ENCODE measurements at places on chromosomes 7 and 10.

GRCh38 chr7:113285411-113285810, 167.1 kb upstream of the SMIM30 start:
- no peak for DNase-seq
- H3K27me3 ChIP-seq = peaks cover 5% of the 10 kb centered on the region
- no peak overlapping the region for H3K4me3 ChIP-seq
- H3K27ac ChIP-seq = no peak overlapping the region
- peaks cover 2% of the 10 kb centered on the region for H3K4me1 ChIP-seq
- H3K36me3 ChIP-seq = no peaks in the 10 kb centered on the region

- H3K4me3 ChIP-seq = no peak overlapping the region
- H3K36me3 ChIP-seq = no peaks in the 10 kb centered on the region
- no peak for DNase-seq
- H3K27me3 ChIP-seq = peaks cover 32% of the 10 kb centered on the region
- no peaks in the 10 kb centered on the region for H3K4me1 ChIP-seq
- no peak overlapping the region for H3K27ac ChIP-seq
Measured at GRCh38 chr10:113746217-113746957, 5.1 kb upstream of the PLEKHS1 start.

- H3K27ac ChIP-seq = no peak overlapping the region
- no peaks in the 10 kb centered on the region for H3K36me3 ChIP-seq
- H3K27me3 ChIP-seq = peaks cover 4% of the 10 kb centered on the region
- DNase-seq = no peak
- H3K4me3 ChIP-seq = no peak overlapping the region
Measured at GRCh38 chr10:71451754-71452153, 55.0 kb downstream of the CDH23 start.

DNA sequence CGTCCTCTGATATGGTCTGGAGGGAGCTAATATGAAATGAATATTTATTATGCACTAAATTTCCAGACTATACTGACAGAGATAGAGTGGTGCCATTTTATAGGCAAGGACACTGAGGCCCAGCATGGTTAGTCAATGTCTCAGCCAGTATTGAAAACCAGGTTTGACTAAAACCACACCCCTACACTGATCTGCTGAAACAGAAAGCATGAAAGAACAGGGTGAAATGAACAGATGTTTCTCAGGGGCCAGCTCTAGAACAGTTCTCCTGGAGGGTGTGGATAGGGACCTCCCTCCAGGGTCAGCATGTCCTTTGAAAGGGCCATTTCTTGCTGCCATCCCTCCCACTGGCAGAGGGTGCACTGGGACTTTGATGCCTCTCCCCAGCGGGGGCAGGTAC, 700.5 kb downstream of the GRID1 start:
- no peak overlapping the region for H3K27ac ChIP-seq
- H3K4me3 ChIP-seq = no peak overlapping the region
- no peaks in the 10 kb centered on the region for H3K27me3 ChIP-seq
- H3K4me1 ChIP-seq = no peaks in the 10 kb centered on the region

- H3K27ac ChIP-seq = no peak overlapping the region
- peaks cover 4% of the 10 kb centered on the region for H3K27me3 ChIP-seq
- H3K36me3 ChIP-seq = no peaks in the 10 kb centered on the region
Measured at GRCh38 chr10:90007226-90007625, 305.8 kb downstream of the KIF20B start.

DNA sequence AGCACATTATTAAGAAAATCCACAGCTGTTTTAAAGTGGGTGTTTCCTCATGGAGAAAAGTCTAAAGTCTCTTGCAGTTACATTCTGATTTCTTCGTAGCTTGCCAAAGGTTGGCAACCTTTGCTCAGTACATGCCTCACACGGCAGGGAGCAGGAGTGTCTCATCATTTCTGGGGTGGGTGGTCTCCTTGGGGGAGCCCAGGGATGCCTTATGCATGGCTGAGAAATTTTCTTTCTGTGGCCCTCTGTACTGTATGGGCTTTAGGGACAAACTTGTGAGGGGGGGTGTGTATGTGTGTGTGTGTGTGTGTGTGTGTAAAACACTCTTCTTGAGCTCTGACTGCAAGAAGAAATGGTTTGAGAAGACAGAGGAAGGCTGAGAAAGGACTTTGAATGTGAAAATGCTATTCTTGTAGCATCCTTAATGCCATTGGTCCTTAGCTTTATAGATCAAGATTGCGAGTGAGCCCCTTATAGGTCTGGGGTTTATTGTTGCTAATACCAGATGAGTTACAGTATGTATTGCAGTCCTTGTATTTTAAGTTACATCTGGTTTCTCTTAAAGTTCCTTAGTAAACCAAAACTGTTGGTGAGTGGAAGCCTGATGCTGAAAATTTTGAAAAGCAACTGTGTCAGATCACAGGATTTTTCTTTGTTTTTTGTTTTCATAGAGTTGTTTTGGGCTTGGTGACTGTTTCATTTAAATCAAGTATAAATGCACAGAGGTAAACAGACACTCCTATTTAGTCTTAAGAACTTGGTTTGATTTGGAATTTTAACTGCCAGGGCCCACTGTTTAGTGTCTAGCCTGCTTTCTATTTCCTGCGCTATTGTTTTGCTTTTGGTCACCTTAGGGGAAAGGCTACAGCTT, 242.0 kb downstream of the BICC1 start:
- no peak overlapping the region for H3K27ac ChIP-seq
- no peaks in the 10 kb centered on the region for H3K36me3 ChIP-seq
- no peak for DNase-seq
- no peaks in the 10 kb centered on the region for H3K4me1 ChIP-seq
- H3K27me3 ChIP-seq = peaks cover 4% of the 10 kb centered on the region
- no peak overlapping the region for H3K4me3 ChIP-seq

DNA sequence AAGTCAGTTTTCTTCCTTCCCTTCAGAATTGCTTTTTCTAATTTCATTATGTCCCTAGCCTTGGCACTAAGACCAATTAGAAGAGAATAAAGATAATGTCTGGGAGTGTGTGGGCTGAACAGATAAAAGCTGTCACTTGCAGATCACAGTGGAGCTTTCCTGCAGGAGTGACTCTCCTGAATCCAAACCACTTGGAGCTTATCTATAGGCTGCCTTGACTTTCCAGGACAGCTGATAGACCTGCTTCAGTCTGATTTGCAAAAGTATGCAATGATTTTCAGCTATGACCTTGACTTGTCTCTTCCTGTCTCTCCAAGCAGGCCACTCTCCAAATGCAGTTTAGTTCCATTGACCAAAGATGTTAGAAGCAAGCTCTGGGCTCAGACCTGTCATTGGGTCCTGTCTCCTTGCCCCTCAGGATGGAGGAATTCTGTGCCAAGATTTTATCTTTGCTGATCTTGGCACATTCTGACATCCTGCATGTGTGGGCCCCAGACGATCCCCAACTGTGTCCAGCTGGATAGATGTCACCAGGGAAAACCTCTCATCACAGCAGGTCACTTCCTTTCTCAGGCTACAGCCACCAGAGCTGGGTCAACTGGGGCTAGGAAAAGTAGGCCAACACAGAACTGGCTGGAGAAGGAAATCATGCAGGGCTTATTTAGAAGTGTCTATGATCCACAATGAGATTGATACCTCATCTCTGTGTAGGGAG, 120.9 kb upstream of the ZNF438 start:
- no peak for DNase-seq
- H3K27ac ChIP-seq = no peak overlapping the region
- H3K36me3 ChIP-seq = no peaks in the 10 kb centered on the region
- H3K4me1 ChIP-seq = peaks cover 5% of the 10 kb centered on the region
- no peaks in the 10 kb centered on the region for H3K27me3 ChIP-seq

Measured in activated T-cell treated with anti-CD3 and anti-CD28 coated beads, Interleukin-2, amount 50 U/mL, for 24 hours (primary cell).